SK-N-DZ (cell line): ENCODE measurements at places on chromosomes 5 and 9.

DNA sequence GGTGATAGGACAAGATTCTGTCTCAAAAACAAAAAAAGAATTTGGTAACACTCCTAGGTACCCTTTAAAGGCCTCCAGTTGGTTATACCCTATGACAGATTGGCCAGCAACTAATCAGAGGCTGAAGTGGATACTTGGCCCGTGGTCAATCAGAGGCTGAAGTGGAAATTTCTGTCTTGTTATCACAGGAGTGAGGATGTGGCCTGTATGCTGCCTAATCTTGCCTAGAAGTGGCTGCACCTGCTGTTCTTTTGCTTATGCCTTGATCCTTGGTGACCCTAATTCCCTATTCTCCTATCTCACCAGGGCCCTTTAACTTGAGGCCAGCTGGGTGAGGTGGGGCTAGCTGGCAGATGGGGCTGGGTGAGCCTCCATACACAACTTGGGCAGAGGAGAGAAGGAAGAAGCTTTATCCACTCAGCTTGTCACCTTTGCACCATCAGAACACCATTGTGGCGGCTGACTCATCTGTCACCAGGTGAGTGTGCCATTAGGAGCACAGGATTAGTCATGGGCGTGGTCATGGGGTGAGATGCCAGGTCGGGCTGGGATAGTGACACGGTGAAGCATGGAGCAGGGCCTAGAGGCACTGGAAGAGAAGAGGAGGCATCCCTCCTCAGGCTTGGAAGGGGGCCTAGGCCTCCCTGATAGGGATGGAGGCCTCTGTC lies 41.5 kb downstream of the SAR1B start:
- DNase-seq, result no peak

DNA sequence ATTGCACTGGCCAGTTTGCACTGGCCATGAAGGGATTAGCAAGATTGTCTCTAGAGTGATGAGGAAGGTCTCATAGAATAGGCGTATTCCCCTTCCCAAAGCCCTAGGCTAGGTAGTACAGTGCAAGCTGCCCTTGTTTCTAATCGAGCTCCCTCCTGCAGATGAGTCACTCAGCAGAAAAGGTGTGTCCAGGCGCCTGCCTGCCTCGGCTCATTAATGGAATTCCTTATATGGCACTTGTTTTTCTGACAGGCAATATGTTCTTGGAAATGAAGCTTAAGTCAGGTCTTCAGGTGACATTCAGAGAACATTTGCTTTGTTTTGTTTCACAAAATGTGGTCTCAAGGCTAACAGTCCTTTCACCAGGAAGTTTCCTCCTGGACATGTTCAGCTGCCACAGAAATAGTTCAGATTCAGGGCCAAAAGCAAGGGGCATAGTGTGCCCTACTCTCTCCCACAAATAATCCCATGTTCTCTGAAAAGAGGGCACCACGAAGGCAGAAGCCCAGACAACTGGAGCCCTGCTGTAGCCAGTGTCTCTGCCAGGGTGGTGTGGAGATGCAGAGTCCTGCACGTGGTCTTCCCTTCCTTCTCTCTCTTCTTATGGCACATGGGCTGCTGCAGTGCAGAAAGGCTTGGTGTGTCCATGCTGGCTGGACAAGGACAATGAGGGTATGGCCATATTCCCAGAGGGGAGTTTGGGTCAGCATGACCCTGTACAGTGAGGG lies 281.1 kb upstream of the MAP3K1 start:
- no peak for DNase-seq

- DNase-seq, result no peak
Observed at GRCh38 chr5:131749723-131750470, 46.9 kb downstream of the FNIP1 start.

DNA sequence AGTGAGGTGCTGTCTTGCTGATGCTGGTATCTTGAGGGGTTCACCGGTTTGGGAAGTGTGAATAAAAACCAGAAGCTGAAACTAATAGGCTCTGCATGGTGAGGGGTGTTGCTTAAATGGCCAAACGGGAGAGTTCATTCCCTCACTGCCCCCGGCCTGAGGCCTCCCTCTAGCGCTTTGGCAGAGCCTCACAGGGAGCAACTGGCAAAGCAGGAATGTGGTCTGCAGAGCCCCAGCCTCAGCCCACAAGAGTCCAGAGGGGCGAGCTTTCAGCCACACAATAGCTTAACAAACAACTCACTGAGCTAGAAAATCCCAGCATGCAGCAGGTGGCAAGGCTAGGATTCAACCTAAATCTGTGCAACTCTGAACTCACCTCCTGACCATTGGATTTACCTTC lies 234.8 kb downstream of the MED10 start:
- no peak for DNase-seq

- DNase-seq, result no peak
Observed at GRCh38 chr5:33367416-33367815, 73.3 kb upstream of the TARS1 start.

DNA sequence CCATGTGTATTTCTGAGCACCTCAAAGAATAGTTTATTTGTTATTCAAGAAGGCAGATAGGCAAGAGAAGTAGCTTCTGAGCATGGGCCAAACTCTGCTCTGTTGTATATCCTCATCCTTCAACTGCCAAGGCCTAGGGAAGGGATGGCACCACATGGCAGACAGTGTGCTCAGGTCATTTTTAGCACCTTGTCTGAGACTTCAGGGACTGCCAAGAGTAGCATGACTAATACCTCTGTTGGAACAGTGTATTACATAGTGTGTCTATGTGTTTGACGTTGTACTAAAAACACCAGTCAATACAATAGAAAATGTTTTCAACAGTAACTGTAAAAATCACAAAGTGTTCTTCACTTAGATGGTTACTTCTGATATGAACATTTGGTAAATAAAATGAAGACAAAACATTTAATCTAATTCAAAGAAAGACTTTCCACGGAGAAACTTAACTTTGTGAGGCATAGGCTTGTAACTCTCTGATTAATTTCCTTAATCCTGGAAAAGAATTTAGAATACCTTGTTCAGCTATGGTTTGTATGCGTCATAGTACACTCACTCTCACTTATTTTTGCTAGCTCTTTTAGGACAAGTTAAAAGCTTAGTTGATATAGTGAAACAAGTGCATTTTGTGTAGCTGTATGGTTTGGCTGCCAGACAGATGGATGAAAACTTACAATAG lies 318.4 kb upstream of the RIOK2 start:
- DNase-seq, result no peak

- no peak for DNase-seq
Observed at GRCh38 chr9:72294936-72295335, 70.1 kb downstream of the ZFAND5 start.

- DNase-seq, result no peak
Observed at GRCh38 chr5:16427587-16427986, 38.0 kb downstream of the ZNF622 start.

- peak; percentile 48 for DNase-seq
Observed at GRCh38 chr9:124126648-124127646, 115.4 kb downstream of the LHX2 start.

DNA sequence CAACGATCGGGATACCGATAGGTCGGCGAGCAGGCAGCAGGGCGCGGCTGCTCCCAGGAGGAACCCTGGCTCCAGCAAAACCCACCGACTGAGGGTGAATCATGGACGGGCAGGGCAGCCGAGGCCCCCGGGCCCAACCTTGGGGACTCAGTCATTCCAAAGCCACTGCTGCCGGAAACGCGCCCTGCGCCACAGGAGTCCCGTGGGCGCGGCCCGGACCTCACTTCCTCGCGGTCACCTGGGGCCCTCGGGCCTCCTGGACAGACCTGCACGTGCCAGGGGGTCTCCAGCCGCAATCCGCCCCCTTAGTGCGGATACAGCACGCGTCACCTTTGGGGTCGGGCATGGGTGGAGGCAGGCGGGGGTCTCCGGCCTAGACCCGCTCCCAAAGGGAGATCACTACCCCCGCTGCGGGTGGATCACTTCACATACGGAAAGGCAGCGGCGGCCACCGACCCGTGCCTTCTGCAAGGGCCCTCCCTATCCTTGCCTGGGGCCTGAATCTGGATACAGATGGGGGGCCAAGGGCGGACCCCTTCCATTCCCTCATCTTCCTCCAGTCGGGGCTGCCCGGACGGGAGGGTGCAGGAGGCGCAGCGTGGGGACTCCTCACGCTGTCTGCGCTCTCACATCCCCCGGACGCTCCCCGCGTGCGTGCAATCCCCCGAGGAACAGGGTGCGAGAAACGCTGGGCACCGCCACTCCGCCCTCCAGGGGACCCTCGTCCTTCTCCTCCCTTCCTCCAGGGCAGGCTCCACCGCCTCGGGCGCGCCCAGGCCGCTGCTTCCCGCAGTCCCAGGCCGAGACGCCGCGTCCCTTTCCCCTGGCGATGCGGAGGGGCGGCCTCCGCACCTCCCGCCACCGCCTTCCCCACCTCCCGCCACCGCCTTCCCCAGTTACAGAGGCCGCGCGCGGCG lies 586 bp downstream of the TXN start:
- DNase-seq, result peak; percentile 35

- DNase-seq, result no peak
Observed at GRCh38 chr5:136075466-136075891, 46.7 kb downstream of the TGFBI start.

GRCh38 chr5:2130361-2130760 lies 247.6 kb upstream of the IRX4 start:
- DNase-seq, result no peak

- no peak for DNase-seq
Observed at GRCh38 chr5:72586788-72587530, 79.7 kb upstream of the ZNF366 start.

DNA sequence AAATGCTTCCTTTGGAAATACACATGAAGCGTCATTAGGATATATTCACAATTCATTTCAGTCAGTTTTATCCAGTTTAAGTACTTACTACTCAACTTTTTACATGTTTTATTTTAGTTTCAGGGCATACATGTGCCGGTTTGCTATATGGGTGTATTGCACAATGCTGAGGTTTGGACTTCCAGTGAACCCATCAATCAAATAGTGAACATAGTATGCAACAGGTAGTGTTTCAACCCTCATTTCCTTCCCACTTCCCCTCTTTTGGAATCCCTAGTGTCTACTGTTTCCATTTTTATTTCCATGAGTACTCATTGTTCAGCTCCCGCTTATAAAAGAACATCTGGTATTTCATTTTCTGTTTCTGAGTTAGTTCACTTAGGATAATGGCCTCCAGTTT lies 74.7 kb downstream of the TMEM161B start:
- no peak for DNase-seq

GRCh38 chr9:138040446-138041430 lies 163.2 kb downstream of the CACNA1B start:
- no peak for DNase-seq

- DNase-seq, result no peak
Observed at GRCh38 chr9:112012026-112012902, 115.7 kb downstream of the UGCG start.

GRCh38 chr5:177086654-177087397 lies at the start of gene FGFR4:
FGFR4 (plus strand) TSS chr5:177086915; CDS start chr5:177089603, 2,688 bp downstream.
- peak; percentile 43 for DNase-seq

GRCh38 chr5:144549580-144549979 lies 378.9 kb downstream of the KCTD16 start:
- DNase-seq, result no peak

GRCh38 chr5:8953016-8953415 lies 592.9 kb downstream of the SEMA5A start:
- no peak for DNase-seq

DNA sequence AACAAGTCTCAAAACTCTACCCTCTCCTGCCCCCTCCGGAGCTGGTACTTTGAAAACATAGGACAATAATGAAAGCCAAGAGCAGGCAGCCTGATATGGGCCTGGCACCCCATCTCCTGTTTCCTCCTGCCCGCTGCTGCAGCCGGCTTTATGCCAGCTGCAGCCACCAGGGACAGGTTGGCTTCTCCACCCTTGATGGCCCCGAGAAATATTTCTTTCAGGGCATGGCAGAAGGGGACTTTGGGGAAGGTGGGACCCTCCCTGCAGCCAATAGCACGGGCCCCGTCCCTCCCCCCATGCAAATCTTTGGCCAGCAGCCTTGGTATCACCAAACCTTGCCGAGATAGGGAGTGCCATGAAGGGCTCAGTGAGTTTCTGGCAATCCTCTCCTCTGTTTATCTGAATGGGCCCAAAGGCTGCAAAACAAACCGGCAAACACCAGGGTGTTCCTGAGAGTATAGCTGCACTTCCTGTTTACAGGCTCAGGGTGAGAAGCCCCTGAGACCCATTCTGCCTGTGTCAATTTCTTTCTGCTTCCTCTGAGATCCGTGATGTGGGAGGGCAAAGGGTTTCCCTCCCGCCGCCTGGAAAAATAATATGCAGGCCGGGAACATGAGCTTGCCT lies 73.4 kb upstream of the BOD1 start:
- no peak for DNase-seq

DNA sequence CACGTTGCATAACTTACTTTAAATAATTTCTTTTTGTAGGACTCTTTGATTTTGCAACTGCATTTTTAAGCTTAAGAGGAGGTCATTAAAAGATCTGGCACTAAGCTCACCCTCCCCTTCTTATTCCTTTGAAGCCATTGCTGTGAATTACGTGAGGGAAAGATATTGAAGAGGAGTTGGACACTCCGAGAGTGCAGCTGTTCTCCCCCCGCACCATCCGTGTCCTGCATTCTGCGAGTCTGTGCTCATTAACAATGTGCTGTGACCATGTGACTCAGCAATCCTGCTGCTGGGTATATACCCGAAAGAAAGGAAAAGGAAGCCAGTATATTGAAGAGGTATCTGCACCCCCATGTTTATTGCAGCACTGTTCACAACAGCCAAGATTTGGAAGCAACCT lies 40.0 kb downstream of the NXNL2 start:
- DNase-seq, result no peak

DNA sequence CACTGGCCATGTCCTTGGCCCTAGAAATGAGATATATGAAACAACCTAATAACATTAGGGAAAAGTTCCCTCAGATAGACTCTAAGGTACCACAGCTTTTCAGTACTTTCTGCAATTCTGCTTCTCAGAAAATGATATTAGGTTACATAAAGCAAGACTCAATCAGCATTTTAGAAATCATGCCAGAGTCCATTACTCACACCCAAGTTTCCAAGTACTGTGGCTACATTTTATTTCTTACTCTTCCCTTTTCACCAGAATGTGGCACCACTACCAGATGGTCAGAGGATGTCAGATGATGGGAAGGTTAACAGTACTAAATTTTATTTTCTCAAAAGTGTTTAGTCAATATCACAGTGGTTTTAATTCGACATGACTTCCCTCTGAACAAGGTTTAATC lies 217.2 kb downstream of the MLLT3 start:
- no peak for DNase-seq

- no peak for DNase-seq
Observed at GRCh38 chr9:6160579-6160978, 55.0 kb upstream of the IL33 start.

- peak; percentile 50 for DNase-seq
Observed at GRCh38 chr5:9207817-9208418, 338.0 kb downstream of the SEMA5A start.

- no peak for DNase-seq
Observed at GRCh38 chr5:42467981-42468524, 44.8 kb downstream of the GHR start.
